ENCODE measurements at places on chromosomes 4 and X.
A peak's percentile ranks its signal among the peaks of the same experiment; 100 is the strongest.

GRCh38 chr4:2286904-2287593 is 25.1 kb upstream of the MXD4 start:
- no peaks in the 10 kb centered on the region for H3K36me3 ChIP-seq
- H3K4me3 ChIP-seq: no peak overlapping the region
- no peak overlapping the region for H3K27ac ChIP-seq

DNA sequence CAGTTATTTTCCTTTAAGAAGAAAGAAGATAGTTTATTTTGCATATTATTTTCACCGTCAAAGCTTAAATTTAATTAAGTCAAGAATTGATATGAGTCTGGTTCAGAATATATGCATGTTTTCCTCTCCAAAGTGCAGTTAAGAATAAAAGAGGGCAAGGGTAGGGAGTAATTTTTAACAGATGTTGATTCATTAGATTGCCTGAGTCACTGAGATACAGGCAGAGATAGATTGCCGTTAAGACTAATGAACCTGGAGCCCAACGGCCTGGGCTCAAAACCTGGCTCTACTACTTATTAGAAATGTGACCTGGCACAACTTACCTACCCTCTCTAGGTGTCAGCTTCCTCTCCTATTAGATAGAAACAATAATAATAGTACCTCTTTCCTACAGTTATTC is 1037.4 kb upstream of the PABPC4L start:
- H3K27me3 ChIP-seq: no peaks in the 10 kb centered on the region
- no peaks in the 10 kb centered on the region for H3K36me3 ChIP-seq
- DNase-seq: no peak
- H3K4me3 ChIP-seq: no peak overlapping the region
- no peak overlapping the region for H3K27ac ChIP-seq
- H3K4me1 ChIP-seq: no peaks in the 10 kb centered on the region

- H3K27ac ChIP-seq: peak overlapping the region; percentile 85
- peak overlapping the region; percentile 15 for H3K4me3 ChIP-seq
- DNase-seq: peak; percentile 15
Observed at GRCh38 chr4:153426207-153426885, 39.8 kb upstream of the TMEM131L start.

- no peak for DNase-seq
- no peak overlapping the region for H3K4me3 ChIP-seq
- no peaks in the 10 kb centered on the region for H3K36me3 ChIP-seq
- no peaks in the 10 kb centered on the region for H3K4me1 ChIP-seq
Observed at GRCh38 chr4:26252349-26253025, 68.3 kb upstream of the RBPJ start.

DNA sequence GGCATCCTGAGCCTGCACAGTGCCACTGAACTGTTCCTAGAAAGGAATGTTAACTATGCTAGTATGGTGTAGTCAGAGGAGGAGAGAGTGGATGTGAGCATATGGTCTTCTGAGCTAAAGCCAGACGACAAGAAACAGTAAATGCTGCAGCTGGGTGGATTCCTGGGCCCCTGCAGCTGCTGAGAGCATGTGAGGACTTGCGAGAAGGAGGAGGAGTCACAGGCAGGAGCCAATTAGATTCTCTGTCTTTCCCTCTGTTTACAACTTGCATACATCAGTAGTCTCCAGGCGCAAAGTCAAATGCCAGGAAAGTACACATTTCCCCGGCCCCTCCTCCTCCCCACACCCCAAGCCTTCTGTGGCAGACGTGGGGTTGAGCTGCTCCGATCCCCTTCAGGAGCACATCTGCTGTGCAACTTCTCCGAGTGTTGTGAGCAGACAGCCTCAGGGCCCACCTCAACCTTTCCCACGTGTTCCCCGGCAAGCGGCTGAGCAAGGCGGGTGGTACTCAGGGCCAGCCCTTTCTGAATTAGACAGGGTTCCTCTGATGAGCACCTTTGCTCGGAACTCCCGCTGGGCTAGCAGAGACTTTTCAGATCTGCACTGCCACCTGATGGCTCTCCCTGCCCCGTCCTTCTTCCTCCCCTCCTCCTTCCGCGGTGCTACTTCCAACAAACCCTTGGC is 108.7 kb upstream of the ATP6AP2 start:
- no peak overlapping the region for H3K27ac ChIP-seq
- DNase-seq: peak; percentile 4
- H3K36me3 ChIP-seq: no peaks in the 10 kb centered on the region
- no peak overlapping the region for H3K4me3 ChIP-seq

DNA sequence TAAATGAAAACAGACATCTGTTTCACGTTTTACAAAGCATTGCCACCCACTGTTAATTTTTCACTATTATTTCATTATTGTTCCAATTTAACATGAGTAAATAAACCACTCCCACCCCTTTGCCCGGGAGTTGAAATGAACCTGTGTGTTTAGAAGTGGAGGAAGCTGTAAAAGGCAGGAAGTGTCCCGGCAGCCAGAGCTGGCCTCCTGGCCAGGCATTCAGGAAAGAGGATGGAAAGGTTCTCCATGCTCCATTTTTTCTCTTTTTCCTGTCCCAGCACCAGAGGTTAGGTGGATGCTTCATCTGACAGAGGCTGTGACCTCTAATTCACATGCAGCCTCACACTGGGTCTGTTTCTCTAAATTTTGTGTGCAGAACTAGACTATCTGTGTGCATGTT is 55.5 kb upstream of the LNX1 start:
- no peaks in the 10 kb centered on the region for H3K4me1 ChIP-seq
- no peaks in the 10 kb centered on the region for H3K36me3 ChIP-seq
- DNase-seq: no peak

GRCh38 chrX:136666088-136666487 is 18.1 kb downstream of the CD40LG start:
- DNase-seq: no peak
- H3K36me3 ChIP-seq: peaks cover 58% of the 10 kb centered on the region

DNA sequence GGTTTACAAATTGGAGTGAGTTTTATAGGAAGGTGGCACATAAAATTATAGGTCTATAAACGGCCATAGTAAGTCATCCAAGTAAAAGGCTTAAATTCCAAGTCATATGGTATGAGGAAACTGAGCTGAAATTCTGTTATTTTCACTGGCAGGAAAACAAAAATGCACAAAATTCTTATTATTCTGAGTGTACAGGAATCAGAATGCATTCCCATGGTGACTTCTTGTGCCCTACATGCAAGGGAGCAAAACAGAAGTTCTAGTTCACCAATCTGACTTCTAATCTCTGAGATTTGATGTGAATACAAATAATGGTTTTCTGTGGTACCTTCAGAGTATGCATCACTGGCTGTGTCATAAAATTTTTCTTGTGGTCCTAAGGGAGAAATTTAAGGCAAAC is 102.9 kb downstream of the CLCN4 start:
- H3K27ac ChIP-seq: no peak overlapping the region
- H3K27me3 ChIP-seq: no peaks in the 10 kb centered on the region
- no peak overlapping the region for H3K4me3 ChIP-seq

DNA sequence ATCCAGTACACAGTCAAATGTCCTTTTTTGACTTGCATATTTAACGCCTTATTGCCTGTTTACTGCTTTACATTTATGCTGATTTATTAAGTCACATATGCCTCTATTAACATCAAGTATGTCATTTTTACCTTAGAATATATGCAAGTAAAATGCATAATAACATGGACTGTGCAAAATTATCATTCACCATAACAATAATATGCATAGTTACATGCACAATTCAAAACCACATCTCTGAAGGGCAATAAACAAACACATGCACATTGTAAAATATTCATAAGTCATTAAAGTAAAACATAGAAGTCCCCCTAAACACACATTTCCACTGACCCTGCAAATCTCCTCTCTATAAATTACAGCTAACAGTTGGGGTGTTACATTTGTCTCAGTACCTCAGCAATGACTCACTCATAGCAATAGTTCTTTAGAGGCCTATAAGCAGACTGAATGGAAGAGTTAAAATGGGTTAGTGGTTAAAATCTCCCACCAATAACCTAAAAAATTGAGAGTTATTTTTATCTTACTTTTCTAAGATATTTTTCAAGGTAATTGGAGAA is 61.1 kb downstream of the ADAMTS3 start:
- H3K4me1 ChIP-seq: no peaks in the 10 kb centered on the region
- H3K27ac ChIP-seq: no peak overlapping the region
- H3K36me3 ChIP-seq: no peaks in the 10 kb centered on the region

GRCh38 chr4:2929469-2929868 is 33.7 kb downstream of the NOP14 start:
- H3K4me1 ChIP-seq: peaks cover 36% of the 10 kb centered on the region
- DNase-seq: no peak
- no peaks in the 10 kb centered on the region for H3K27me3 ChIP-seq
- H3K27ac ChIP-seq: no peak overlapping the region

DNA sequence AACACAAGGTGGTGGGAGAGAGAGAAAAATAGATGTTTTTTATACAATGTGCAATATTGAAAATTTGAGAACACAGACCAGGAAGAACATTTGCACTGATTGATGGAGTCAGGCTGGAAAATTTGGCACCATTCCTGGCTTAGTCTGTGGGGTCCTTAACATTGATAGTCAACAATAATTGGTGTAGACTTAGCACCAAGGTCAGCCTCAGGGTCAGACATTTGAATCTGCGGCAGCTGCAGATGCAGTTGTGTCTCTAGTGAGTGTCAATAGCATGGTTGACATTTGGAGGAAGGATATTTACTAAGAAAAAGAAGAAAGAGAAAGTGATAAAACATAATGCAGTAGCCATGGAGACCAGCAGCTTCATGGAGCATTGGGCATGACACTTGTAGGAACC is 31.5 kb upstream of the GLRA3 start:
- no peak for DNase-seq
- H3K27ac ChIP-seq: no peak overlapping the region
- no peak overlapping the region for H3K4me3 ChIP-seq
- H3K27me3 ChIP-seq: no peaks in the 10 kb centered on the region
- no peaks in the 10 kb centered on the region for H3K4me1 ChIP-seq

GRCh38 chr4:33411182-33411581 is 2691.0 kb downstream of the PCDH7 start:
- H3K27ac ChIP-seq: no peak overlapping the region
- no peak overlapping the region for H3K4me3 ChIP-seq
- no peaks in the 10 kb centered on the region for H3K4me1 ChIP-seq
- no peaks in the 10 kb centered on the region for H3K36me3 ChIP-seq
- no peaks in the 10 kb centered on the region for H3K27me3 ChIP-seq
- no peak for DNase-seq

DNA sequence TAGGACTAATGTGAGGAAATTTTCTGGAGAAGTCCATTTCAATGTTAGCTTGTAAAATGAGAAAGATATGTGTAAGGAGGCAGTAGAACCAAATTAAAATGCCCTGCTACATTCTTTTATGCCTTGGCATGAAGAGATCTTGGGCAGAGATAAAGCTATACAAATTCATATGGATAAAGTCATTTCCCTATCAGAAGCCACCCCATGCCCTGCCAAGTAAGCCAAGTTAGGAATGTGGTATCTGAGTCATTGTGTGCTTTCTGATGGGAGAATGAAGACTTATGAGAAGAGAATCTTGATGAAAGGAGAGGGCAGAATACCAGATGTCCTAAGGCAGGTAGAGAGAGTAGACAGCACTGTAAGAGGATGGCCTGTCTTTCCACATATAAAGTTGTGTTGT is 83.7 kb downstream of the TEX13A start:
- DNase-seq: no peak
- H3K36me3 ChIP-seq: no peaks in the 10 kb centered on the region
- no peaks in the 10 kb centered on the region for H3K4me1 ChIP-seq
- H3K27ac ChIP-seq: no peak overlapping the region
- H3K4me3 ChIP-seq: no peak overlapping the region

DNA sequence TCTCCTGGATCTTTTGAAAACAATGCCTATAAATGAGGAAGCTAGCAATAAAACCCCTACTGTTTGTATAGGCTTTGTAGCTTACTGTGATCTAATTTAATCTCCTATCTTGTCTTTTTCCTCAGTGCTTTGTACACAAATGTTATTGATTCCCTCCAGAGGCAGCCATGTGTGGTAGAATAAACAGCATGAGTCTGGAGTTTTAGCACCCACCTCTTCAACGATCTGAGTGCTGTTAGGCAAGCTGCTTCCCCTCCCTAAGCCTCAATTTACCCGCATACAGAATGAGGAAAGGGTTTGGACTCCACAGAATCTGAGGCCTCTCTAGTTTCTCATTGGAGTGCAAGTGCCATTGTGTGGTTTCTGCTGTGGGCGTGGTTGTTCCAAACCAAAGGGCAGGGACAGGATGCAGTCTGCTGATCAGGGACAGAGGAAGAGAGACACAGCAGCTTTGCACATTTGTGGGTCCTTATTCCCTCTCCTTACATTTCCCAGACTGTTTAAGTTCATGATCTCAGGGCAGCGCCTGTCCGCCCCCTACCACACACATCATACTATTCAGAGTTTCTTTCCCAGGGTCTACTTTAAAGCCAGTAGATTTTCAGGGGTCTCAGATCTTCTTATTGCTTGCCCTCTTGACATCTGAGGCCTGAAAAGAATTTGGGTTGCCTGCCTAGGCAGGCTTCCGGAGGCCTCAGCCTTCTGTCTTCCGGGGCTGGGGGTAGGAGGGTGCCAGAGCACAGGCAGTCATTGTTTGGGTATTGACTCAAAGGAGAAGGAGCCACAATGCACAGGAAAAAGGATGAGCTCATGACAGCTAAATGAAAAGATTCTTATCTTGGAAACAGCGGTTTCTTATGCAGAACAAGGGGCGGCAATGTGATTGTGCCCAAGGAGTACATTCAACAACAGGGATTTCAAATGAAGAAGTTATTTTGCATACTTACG is 114.9 kb upstream of the TEX13D start:
- peak; percentile 53 for DNase-seq
- H3K4me3 ChIP-seq: peak overlapping the region; percentile 1
- H3K27me3 ChIP-seq: no peaks in the 10 kb centered on the region
- peaks cover 52% of the 10 kb centered on the region for H3K4me1 ChIP-seq

GRCh38 chr4:113141901-113142346 is 92.5 kb downstream of the ANK2 start:
- no peak for DNase-seq
- no peak overlapping the region for H3K4me3 ChIP-seq
- no peaks in the 10 kb centered on the region for H3K36me3 ChIP-seq
- H3K27me3 ChIP-seq: no peaks in the 10 kb centered on the region
- H3K4me1 ChIP-seq: no peaks in the 10 kb centered on the region

DNA sequence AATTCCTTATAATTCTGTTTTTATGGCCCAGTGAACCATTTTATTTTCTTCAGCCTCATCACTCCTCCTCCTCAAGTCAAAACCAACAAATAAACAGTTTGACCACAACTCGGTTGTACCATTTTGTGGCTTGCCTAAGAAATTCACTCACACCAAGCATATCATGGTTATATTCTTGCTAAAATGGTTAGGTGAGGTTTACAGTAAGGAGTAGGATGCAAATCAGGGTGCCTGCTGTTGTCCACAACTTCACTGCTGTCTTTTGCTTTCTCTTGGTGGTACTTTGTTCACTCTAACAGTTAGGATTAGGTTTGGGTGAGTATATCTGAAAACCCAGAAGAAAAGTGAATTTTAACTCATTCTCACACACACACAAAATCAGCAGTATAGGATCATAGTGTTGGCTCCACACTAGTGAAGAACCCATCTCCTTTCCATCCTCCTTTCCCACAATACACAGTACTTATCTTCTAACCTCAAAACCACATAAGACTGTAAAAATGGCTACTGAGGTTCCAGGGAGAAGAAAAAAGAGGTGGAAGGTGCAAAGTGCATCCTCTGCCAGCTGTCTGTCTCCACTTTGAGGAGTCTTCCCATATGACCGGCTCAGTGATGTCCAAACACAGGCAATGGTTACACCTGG is 368.8 kb downstream of the STPG2 start:
- no peak for DNase-seq
- no peak overlapping the region for H3K27ac ChIP-seq
- H3K4me3 ChIP-seq: no peak overlapping the region
- no peaks in the 10 kb centered on the region for H3K4me1 ChIP-seq
- no peaks in the 10 kb centered on the region for H3K27me3 ChIP-seq
- H3K36me3 ChIP-seq: no peaks in the 10 kb centered on the region

- H3K36me3 ChIP-seq: no peaks in the 10 kb centered on the region
- H3K27me3 ChIP-seq: no peaks in the 10 kb centered on the region
- no peak overlapping the region for H3K27ac ChIP-seq
- H3K4me1 ChIP-seq: no peaks in the 10 kb centered on the region
Observed at GRCh38 chrX:96433409-96434077, 251.1 kb upstream of the DIAPH2 start.
